ENCODE measurements at places on chromosomes 5 and 9.

GRCh38 chr9:100375658-100376057 is 22.9 kb upstream of the TEX10 start:
- no peak for DNase-seq

- DNase-seq, result no peak
Measured at GRCh38 chr9:5563417-5563815, 53.1 kb downstream of the PDCD1LG2 start.

- no peak for DNase-seq
Measured at GRCh38 chr5:57249265-57249874, 75.5 kb downstream of the GPBP1 start.

DNA sequence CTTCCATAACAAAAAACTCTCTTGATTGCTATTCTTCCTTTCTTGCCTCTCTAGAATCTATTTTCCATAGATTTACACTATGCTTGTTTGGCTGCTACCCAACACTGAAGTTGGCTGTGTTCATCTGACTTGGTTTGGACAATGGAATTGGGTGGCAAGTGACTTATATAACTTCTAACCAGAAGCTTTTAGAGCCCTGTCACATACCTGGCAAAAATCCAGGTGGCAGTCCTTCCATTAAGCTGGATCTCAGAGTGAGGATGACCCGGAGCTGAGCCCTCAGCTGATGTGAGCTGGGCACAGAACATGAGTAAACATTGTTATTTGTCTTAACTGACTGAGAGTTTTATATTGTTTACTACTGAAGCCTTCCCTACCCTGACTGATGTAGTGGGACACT is 225.7 kb downstream of the TLR4 start:
- DNase-seq, result no peak

GRCh38 chr5:13501176-13501575 is 443.3 kb downstream of the DNAH5 start:
- DNase-seq, result no peak

GRCh38 chr5:147563466-147564123 is 53.7 kb upstream of the DPYSL3 start:
- DNase-seq, result no peak

GRCh38 chr5:159098603-159099436 is 896 bp downstream of the EBF1 start:
- peak; percentile 54 for DNase-seq

- DNase-seq, result no peak
Measured at GRCh38 chr5:65819905-65820240, 97.9 kb downstream of the NLN start.

GRCh38 chr9:132507670-132508469 is 74.5 kb upstream of the BARHL1 start:
- DNase-seq, result peak; percentile 67

DNA sequence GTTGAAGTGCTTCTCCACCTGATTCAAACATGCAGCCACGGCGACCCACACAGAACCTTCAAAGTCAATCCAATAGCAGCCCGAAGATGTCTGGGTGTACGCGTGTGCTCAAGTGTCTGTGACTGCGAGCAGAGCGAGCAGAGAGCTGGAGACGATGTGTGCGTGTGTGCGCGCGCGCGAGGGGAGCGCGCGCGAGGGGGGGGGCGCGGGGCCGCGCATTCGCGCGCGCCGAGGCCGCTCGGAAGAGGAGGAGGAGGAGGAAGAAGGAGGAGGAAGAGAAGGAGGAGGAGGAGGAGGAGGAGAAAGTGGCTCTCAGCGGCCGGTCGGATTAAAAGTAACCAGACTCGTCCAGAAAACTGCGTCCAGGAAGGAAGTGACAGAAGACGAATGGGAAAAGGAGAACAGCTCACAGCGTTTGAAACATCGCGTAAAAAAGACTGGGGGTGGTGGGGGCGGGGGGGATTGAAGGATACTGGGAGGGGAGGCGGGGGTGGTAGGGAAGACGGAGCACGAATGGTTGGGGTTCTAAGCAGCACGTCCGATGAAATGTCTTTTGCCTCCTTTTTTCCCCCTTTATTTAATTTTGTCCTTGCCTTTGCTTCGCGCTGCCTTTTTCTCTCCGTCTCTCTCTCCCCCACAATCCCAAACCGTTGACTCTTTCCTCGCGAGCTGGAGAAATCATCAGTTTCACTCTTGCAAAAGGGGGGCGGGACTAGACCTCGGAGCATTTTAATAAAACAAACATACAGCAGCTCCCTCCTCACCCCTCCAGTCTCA is at the start of gene MEF2C:
TSS of gene MEF2C (minus strand) at position 126 of the 777 bp plus-strand sequence. CDS start 59,396 bp downstream, outside the sequence.
- DNase-seq, result no peak

DNA sequence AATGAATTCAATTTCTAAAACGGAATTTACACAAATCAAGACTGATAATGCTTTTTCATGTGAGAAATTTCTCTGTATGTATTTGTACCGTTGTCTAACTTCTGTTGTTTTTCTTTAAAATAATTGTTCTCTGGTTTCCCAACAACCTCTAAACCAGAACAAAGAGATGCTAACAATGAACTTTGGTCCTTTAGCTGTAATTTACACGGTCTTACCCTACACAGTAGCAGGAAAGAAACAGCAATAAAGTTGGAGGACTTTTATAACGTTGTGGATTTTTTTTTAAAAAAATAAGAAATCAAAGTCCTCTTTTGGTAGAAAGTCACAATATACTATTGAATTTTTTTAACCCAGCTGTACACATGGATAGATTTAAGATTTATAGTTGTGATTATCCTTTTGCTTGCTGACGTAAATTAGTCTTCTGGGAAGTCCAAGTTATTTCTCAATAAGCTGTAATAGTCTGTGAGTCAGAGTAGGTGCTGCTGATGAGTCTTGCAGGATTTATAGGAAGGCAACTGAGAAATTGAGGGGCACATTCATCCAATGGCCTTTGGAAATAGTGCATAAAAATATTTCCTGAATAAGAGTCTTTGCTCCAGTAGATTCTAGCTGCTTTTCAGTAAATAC is 76.8 kb upstream of the PCSK1 start:
- no peak for DNase-seq

GRCh38 chr9:17757816-17758215 is 178.9 kb downstream of the SH3GL2 start:
- DNase-seq, result no peak

- DNase-seq, result no peak
Measured at GRCh38 chr5:115194676-115195075, 25.0 kb upstream of the TRIM36 start.

- no peak for DNase-seq
Measured at GRCh38 chr9:34250721-34251120, 71.9 kb downstream of the UBAP1 start.

DNA sequence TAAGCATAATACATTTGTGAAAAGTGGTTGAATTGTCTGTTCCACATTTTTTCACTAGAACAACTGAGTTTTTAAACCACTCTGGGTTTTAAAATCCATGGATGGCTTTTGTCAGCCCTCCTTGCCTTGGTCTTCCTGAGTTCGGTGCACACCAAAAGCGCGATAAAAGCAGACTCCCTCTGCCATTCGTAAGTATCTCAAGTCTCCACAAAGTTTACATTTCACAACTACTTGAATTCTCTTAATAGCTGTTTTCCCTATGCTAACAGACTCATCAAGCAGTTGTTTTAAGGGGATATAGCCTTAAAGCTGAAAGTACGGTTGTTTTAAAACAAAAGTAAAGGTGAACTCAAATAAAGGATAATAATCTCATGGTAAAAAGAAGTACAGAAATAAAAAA is 52.9 kb downstream of the GLIS3 start:
- DNase-seq, result no peak

DNA sequence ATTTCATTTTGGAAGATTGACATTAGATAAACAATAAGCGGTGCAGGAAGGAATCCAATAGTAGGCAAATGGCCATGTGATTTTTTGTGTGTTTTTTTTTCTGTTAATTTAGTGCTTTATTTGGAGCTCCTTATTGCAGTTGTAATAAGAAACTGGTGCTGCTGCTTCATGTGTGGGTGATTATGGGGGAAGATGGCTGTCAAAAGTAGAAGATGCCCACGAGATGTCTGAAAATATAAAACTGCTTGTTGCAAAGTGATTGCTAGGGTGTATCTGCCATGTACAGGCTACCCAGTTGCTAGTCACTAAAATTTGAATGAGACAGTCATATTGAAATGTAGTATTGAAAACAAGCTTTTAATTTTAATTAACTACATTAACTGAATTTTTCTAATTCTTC is 216.7 kb upstream of the FTMT start:
- no peak for DNase-seq

DNA sequence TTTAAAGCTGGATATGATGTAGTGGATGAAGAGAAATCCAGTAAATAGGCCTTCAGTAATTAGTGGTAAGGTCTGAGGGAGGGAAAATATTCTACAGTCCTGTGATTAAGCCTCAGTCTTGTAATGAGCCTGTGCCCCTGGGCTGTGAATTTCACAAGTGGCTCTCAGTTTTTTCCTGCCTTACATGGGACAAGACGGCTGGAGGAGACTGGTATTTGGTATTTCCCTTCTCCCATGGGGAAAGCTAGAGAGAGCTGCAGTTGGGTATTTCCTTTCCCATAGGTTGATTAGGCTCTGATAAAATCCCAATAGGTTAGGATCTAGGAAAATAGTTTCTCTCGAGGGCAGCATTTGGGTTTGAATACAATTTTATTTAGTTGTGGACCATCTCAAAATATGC is 62.2 kb upstream of the GNA14 start:
- DNase-seq, result no peak

DNA sequence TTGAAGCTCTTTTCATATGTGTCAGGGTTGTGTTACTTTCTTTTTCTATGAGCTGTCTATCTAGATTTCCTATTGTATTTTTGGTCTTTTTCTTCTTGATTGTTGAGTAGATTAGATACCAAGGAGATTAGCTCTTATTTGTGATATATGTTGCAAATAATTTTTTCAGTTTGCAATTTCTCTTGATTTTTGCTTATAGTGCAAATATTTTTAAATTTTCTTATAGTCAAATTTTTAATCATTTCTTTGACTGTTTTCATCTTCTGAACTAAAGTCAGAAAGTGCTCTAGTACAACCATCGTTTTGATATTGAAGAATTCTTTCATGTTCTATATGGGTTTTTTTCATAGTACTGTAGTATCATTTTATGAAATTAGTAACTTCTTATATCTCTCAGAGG is 193.7 kb downstream of the OSTF1 start:
- DNase-seq, result no peak

DNA sequence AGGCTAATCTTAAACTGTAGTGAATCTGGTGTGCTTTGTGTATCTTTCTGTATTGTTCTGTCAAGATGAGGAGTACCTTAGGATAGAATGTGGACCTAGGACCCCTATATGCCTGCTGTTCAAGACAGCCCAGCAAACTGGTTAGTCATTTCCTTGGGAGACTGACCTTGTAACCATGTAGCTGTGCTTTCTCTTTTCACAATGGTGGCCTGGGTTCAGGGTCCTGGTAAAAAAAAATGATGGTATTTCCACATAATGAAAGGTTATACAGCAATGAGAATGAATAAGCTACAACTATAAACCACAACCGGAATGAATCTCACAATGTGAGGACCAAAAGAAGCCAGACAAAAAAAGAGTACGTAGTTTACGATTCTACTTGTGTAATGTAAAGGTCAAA is 36.4 kb upstream of the F2RL1 start:
- no peak for DNase-seq

- DNase-seq, result no peak
Measured at GRCh38 chr5:139391570-139392323, 2.0 kb upstream of the MZB1 start.

DNA sequence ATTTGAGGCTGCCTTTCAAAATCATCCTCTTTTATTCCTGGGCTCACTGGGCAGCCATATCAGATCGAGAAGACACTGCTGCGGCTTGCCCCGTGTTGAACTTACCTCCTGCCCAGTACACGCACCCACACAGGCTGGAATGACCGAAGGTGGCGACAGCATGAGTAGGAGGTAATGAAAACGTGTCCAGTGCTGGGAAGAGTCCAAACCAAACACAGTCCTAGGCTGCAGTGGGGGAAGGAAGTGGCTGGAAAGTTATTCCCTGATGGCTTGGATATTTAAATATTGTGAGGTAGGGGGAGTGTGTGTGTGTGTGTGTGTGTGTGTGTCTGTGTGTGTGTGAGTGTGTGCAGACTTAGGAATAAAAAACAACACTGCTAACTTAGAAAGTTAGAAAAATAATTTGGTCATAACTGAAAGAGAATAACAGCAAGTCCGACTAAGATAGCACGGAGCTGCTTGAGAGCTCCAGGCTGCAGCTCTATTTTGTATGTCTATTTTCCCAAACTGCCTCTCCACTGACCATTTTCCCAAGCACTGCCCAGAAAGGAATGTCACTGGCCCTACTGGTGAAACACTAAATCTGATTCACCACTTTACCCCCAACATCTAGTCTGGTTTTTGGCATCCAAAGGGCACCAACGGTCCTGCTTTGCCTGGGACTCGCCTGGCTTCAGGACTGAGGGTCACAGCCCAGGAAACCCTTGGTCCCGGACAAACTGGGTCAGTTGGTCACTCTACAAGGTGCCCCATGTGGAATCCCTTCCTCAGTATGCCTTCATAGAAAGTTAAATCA is 41.2 kb downstream of the ANKH start:
- no peak for DNase-seq

DNA sequence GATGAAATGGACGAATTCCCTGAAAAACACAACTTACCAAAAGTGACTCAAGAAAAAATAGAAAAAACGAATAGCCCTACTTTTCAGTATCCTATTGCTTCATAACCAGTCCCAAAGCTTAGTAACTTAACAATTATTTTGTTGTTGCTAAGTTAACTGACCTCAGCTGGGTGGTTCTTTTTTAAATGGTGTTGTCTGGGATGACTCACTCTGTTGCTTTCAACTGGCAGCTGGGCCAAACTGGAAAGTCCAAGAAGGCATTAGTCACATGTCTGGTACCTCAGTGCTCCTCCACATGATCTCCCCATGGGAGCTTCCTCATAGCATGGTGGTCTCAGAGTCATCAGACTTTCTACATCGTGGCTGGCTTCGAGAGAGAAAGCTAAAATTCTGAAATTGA is 47.8 kb upstream of the ADAMTS2 start:
- no peak for DNase-seq

- no peak for DNase-seq
Measured at GRCh38 chr5:123802298-123802951, 290.4 kb downstream of the CSNK1G3 start.

GRCh38 chr9:78682216-78682615 is 385.3 kb downstream of the PSAT1 start:
- no peak for DNase-seq
